ENCODE measurements at places on chromosomes 3 and 15.

- DNase-seq = no peak
These were observed 17.2 kb downstream of the ZNF710 start for GRCh38 chr15:90018216-90018831.

GRCh38 chr3:8817486-8817885 is 48.1 kb upstream of the OXTR start:
- DNase-seq = no peak

DNA sequence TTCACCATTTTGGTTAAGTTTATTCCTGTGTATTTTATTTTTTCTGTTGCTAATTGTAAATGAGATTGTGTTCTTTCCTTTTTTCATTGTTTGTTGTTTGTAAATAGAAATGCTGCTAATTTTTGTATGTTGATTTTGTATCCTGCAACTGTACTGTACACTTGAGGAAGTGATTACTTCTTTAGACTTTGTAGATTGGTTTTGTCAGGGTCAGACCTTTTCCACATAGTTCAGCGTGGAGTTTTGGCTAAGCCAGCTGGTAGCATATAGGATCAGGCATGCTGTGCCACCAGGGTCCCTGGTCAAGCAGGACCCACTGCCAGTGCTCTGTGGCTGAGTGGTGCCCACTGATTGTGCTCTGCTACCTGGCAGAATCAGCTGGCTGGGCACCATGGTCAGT is 80.1 kb downstream of the CD200 start:
- DNase-seq = no peak

- DNase-seq = no peak
These were observed 84.6 kb downstream of the FILIP1L start for GRCh38 chr3:100029689-100030088.

GRCh38 chr15:80561500-80561899 is 133.6 kb upstream of the ABHD17C start:
- no peak for DNase-seq

GRCh38 chr15:65041787-65042186 is 3.4 kb upstream of the SLC51B start:
- no peak for DNase-seq

DNA sequence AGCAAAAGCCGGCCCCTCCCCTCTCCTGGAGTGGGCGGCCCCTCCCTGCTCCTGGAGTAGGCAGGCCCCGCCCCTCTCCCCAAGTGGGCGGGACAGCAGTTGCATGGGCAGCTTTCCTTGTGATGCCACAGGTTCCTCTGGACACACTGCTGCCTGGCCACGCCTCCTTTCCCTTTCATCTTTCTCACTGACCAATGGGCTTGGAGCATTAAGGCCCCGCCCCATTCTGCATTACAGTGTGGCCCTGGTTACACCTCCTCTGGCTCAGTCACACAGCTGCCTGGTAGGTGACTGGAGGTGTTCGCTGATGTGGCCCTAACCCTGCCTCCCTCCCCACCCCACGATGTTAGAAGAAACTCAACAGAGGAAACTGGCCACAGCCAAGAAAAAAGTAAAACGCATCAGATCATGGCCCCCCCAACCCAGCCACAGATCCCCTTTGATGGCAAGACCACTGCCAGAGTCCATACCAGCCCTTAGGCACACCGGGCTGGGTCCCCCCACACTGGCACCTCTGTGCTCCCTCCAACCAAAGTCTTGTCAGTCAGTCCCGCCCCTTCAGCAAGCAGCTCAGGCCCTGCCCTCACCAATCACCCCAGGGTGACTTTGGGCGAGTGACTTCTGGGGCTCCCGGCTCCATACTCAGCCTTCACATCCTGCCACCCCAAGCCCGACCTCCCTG is 84.3 kb downstream of the ADAMTS7 start:
- peak; percentile 64 for DNase-seq

GRCh38 chr3:112333381-112334317 is 693 bp downstream of the CD200 start:
- no peak for DNase-seq

DNA sequence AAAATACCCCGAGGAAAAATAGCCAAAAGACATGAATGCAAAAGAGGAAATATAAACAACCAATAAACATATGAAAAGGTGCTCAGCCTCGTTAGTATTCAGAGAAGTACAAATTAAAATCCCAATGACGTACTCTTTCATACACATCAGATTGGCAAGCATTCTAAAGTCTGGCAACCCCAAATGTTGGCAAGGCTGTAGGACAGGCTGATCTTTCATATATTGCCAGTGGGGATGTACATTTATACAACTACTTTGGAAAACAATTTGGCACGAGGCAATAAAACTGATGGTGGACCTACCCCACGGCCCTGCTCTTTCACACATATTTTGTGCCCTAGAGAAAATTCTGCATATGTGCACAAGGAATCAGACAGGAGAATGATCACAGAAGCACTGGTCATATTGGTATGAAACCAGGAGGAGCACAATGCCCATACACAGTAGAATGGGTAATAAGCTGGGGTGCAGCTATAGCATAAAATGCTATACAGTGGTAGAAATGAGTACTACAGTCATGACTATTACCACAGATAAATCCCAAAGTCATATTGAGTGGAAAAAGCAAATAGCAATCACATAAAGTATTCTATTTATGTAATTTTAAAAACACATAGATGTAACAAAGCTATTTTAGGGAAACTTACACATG is 176.0 kb upstream of the SLC24A5 start:
- no peak for DNase-seq

Measured in Daoy (cell line).